ENCODE measurements at places on chromosomes 13 and 19.

GRCh38 chr13:20206065-20206697 is 13.4 kb upstream of the GJB2 start:
- DNase-seq = no peak

DNA sequence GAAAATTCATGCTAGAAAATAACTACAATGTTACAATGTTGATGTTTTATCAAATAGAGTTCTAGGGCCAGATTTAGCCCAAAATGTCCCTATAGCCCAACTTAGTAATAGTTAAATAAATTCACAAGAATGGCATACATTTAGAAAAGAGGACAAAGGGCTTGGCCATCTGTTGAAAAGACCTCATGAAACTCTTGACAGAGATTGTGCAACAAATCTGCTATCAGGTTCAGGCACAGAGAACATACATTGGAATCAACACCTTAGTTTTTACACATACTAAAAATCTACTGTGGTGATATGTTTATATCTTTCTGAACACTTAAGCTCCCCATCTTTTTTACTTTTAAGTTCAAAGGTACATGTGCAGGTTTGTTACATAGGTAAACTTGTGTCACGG is 298.3 kb upstream of the DACH1 start:
- DNase-seq = no peak

GRCh38 chr13:112741835-112742570 is 52.2 kb downstream of the ATP11A start:
- no peak for DNase-seq

DNA sequence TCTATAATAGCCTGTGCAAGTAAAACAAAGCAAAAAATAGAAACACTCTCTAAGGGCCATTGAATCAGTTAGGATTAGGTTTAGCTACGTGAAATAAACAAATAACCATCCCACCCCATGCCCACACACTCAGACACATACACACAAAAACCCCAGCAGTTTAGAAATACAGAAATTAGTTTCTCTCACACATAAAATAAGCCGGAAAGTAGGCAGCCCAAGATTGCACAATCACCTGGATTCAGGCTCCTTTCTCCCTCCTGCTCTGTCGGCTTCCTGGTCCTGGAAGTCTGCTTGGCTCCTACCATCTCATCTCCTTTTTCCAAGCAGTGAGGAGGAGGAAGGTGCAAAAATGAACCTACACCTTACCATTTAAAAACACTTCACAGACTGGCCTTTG is 22.6 kb upstream of the USP12 start:
- DNase-seq = no peak

DNA sequence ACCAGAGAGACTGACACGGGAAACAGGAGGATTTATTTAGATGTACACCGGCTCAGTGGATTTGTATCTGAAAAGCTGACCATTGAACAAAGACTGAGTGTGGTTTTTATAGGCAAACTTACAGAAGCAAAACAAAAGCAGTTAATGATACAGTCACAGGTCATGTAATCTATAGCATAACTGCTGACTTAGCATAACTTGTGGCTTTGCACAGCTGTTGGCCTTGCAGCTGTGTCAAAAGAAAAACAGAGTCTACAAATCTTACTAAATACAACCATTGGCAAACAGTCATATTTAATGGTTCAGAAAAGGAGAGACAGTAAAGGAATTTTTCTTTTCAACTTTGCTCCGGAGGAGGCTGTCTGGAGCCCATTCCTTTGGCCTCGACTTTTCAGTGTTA is 2.3 kb upstream of the ILF3 start:
- no peak for DNase-seq

DNA sequence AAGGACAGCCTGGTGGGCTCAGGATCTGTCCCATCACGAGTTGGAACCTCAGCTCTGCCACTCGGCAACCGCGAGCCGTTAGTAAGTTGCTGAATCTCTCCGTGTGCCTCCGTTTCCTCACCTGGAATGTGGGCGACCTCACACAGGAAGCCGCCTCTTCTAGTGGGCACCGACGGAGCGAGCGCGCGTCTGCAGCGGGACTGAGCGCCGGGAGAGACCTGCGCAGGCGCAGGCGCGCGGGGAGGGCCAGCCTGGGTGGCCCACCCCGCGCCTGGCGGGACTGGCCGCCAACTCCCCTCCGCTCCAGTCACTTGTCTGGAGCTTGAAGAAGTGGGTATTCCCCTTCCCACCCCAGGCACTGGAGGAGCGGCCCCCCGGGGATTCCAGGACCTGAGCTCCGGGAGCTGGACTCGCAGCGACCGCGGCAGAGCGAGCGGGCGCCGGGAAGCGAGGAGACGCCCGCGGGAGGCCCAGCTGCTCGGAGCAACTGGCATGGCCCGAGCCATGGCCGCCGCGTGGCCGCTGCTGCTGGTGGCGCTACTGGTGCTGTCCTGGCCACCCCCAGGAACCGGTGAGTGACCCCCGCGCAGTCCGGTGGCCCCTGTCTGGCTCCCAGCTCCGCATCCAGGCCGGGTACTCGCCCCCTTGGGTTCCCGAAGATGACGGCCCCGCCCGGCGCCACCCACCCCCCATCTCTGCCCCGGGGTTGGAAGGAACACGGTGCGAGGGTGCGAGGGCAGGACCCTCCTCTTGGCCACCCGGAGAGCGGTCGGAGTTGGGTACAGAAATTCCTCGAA is at the start of gene PVR:
Gene PVR (plus strand): TSS at position 306 of the 797 bp plus-strand sequence. CDS start 187 bp downstream, at position 493.
- peak; percentile 77 for DNase-seq

Data from GM13977 (cell line).